ENCODE measurements at places on chromosomes 16 and 17.

- no peak for DNase-seq
Observed at GRCh38 chr17:46182961-46183360, 10.3 kb downstream of the KANSL1 start.

DNA sequence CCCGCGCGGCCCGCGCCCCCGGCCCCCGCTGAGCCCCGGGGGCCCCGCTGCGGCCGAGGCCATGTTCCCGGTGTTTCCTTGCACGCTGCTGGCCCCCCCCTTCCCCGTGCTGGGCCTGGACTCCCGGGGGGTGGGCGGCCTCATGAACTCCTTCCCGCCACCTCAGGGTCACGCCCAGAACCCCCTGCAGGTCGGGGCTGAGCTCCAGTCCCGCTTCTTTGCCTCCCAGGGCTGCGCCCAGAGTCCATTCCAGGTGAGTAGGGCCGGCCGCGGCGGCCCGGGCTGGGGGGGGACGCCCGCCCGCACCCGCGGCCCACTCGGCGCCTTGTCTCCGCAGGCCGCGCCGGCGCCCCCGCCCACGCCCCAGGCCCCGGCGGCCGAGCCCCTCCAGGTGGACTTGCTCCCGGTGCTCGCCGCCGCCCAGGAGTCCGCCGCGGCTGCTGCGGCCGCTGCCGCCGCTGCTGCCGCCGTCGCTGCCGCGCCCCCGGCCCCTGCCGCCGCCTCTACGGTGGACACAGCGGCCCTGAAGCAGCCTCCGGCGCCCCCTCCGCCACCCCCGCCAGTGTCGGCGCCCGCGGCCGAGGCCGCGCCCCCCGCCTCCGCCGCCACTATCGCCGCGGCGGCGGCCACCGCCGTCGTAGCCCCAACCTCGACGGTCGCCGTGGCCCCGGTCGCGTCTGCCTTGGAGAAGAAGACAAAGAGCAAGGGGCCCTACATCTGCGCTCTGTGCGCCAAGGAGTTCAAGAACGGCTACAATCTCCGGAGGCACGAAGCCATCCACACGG, 504 bp downstream of the MAZ start:
- peak; percentile 69 for DNase-seq

GRCh38 chr17:52759864-52760263, 601.4 kb upstream of the CA10 start:
- no peak for DNase-seq

DNA sequence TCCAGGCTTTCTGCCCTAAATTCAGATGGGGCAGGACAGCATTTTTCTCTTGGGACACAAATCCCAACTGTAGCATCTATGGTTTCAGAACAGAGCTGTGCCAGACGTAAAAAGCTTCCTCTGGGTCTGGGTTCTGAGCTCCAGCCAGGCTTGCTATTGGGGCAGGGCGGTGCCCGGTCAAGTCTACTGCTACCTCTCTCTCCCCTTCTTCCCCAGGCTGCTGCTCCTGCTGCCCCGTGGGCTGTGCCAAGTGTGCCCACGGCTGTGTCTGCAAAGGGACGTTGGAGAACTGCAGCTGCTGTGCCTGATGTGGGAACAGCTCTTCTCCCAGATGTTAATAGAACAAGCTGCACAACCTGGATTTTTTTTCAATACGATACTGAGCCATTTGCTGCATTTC, 1.1 kb downstream of the MT1M start:
- no peak for DNase-seq

DNA sequence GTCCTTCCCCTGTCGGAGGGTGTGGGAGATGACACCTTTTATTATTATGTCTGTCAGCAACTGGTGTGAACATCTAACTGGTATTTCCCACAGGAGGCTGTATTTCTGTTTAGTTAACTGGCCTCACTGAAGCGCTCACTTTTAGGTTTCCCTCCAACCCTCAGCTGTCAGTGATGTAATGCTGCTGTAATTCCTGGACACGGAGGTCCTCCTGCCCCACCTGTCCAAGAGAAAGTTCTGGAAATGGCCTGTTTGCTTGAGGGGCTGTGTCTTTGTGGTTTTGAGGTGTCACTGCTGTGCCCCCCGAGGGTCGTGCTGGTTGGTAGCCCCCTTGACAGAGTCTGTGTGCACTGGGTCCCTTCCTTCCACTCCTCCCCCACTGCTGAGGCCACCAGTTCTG, 11.5 kb downstream of the KCNJ12 start:
- DNase-seq, result no peak

- DNase-seq, result no peak
Observed at GRCh38 chr16:66263168-66263972, 103.1 kb upstream of the CDH5 start.

DNA sequence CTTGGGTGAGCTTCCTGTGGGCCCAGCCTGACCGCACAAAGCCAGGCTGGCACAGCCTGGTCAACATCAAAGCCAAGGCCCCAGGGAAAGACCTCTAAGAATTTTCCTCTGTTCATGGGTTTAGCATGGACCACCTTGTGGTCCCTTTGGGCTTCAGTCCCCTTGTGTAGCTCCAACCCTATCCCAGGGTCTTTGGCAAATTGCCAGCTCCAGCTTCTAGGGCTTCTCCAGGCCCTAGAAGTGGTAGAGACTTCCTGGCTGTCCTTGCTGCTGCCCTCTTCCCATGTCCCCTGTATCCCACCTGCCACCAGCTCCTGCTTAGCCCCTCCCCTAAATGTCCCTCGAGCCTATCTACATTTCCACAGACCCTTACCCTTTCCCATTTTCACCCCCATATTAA, 9.7 kb upstream of the ITGA3 start:
- no peak for DNase-seq

DNA sequence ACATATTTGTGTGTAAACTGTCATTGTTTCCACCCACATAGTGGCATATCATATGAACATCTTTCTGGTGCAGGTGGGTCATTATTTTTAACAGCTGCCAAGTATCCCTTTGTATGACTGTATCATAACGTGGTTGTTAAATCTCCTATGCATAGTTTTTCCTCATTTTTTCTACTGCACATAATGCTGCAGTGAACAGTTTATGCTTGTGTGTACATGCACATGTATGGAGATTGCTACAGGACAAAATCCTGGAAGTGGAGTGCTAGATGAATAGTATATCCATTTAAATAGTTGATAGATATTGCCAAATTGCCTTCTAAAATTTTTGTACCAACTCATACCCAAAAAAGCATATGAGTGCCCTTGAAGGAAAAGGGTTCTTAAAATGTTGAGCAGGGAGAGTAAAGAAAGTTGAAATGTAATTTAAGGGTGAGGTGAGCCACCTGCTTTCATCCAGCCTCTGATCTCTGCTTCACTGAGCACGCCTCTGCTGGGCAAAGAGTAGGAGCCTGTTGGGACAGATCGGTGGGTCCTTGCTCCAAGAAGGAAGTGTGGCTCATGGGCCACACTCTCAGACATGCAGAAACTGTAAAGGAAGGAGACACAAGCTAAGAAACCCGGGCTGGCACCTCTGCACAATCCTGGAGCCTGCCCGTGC, 55.3 kb downstream of the HLF start:
- no peak for DNase-seq

- no peak for DNase-seq
Observed at GRCh38 chr16:85562093-85562786, 50.9 kb upstream of the GSE1 start.

DNA sequence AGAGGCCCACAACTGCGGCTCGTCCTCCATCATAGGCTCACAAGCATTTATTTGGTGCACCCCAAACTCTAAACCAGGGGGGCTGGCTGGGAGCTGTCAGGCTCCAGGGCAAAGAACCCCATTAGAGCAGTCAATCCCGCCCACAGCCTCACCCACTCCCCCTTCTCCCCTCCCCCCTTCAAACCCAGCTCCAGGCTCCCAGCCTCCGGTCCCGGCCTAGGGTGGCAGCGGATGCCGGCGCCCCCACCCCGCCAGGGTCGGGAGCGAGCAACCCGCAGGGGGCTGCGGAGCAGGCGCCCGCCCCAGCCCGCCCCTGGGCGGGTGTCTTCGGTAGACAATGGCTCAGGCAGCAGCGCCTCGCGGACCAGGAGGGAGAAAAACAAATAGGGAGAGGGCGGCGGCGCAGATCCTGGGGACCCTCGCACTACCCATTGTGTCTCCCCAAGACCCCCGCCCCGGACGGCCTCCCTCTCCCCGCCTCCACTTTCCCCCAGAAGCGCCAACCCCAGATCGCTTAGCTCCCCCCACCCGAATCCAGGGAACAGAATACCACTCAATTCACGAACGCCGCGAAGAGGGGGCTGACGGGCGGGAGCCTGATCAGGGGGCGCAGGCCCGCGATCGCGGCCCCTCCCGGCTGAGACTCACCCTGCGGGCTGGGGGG, 572 bp downstream of the FAM171A2 start:
- DNase-seq, result no peak

- DNase-seq, result no peak
Observed at GRCh38 chr17:19371259-19372010, 6.9 kb upstream of the MAPK7 start.

GRCh38 chr17:49910858-49911204, 58.2 kb upstream of the DLX4 start:
- no peak for DNase-seq

GRCh38 chr16:66228792-66229191, 137.7 kb upstream of the CDH5 start:
- no peak for DNase-seq

DNA sequence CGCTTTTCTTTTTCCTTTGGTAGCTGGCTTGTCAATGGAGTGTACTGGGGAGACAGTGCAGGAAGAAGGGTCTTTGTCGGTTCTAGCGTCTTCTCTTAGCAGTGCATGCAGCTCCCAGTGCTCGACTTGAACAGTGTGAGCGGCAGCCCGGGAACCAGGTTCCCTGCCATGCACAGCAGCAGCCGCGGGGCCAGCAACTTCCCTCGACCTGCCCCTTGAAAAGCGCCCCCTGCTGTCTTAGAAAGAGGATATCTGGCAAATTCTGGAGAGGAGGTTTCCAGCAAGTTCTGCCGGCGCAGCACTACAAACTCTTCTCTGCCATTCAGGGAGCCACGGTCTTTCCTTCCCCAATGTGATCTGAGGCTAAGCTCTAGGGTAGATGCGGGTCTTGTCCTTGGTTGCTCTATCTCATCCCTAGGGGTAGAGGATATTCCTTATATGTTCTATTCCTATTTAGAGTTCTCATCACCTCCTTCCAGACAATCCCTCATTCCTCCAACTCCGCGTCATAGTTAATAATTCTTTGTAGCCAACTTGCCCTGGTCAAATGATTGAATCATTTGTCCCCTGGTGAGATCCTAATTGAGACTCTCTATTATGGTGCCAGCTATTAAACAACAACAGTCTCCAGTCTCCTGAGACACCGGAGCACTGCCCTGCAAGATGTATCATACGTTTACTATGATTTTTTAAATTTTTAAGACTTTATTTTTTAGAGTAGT, 451.3 kb downstream of the PMP22 start:
- peak; percentile 23 for DNase-seq

- no peak for DNase-seq
Observed at GRCh38 chr16:9360075-9360474, 268.6 kb downstream of the HAPSTR1 start.

- DNase-seq, result peak; percentile 43
Observed at GRCh38 chr16:30893417-30893743, 497 bp downstream of the BCL7C start.

DNA sequence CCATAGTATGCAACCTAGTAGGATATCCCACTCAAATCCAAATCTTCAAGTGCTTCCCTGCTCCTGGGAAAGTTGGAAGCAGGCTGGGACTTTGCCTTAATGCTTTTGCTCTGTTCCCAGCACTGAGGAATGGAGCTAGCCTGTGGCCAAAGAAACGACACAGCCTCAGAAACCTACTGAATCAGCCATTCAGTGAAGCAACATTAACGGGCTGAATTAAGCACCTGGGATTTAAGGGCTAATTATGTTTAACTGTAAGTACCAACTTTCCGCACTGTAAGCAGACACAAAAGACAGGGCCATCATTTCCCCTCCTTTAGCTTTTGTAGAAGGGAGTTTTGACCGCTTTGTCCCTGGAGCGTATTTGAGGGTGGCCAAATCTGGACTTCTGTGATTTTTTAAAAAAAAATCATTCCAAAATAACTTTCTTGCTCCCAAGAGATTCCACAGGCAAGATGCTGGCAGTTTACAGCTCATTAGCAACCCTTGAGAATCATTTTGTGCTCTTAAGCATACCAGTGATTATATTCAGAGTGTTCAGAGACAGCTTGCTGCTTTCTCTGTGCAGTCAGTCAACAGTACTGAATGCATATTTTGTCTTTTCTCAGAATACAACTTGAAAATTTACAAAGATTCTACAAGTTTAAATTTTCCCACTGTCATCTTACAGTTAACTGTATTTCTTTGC, 17.6 kb upstream of the NOL11 start:
- no peak for DNase-seq

DNA sequence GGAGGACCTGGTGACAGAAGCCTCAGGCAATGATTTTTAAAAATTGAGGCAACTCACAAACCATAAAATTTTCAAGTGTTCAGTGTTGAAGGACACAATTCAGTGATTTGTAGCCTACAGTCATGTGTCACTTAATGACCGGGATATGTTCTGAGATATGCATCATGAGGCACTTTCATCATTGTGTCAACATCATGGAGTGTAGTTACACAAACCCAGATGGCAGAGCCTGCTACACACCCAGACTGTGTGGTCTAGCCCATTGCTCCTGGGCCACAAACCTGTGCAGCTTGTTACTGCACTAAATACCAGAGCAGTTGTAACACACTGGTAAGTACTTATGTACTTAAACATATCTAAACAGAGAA, 1.6 kb downstream of the PRSS41 start:
- peak; percentile 70 for DNase-seq

DNA sequence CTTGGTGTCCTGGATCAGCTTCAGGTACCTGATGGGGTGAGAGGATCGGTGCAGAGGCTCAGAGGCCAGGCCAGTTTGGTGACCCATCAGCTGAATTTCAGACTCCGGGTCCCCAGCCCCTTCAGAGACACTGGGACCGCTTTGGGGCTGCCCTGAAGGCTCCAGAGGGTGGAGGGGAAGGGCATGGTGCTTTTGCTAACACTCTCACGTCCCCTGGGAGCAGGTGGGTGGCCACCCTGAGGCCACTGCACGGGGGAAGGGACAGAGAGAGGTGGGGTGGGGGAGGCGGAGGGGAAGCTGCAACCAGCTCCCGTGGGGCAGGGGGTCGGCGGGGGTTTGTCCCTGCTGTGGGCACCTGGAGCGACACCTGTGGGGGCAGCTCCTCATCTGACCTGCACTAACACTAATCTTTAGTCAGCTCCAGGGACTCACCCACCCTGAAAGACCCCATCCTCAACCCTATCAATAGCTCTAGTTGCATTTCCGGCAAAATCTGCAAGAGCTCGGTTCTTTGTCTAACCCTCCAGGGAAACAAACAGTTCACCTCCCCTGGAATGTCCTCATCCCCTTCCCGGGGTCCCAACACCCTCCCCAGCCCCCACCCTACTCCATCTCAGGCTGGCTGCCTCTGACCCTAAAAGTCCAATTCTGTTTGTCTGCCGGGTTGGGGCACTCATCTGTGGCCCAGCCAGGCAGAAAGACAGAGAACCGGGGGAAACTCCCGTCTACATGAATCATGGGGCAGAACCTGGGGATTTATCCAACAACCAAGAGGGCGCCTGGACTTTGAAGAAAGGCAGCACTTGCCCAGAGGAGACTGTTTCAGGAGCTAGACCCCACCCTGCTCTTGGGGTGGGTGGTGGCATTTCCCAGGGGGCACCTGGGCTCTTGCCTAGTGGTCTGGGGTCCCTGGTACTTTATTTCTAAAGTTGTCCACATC, 91.9 kb upstream of the CBX4 start:
- no peak for DNase-seq

- no peak for DNase-seq
Observed at GRCh38 chr16:83579027-83579426, 228.8 kb upstream of the HSBP1 start.

- DNase-seq, result no peak
Observed at GRCh38 chr17:77690271-77691161, 268.0 kb upstream of the TNRC6C start.

Data from mucosa of descending colon (tissue), 3 donors.